ENCODE measurements at places on chromosomes 1 and 21. TPM values are rescaled to one million over a fixed set of nuclear protein-coding genes. Genes with fewer than 3 reads are reported as not detected.

Gene IL20
- not detected for polyA plus RNA-seq

GRCh38 chr1:214247501-214248041, 33.4 kb upstream of the SMYD2 start:
- no peak for DNase-seq

DNA sequence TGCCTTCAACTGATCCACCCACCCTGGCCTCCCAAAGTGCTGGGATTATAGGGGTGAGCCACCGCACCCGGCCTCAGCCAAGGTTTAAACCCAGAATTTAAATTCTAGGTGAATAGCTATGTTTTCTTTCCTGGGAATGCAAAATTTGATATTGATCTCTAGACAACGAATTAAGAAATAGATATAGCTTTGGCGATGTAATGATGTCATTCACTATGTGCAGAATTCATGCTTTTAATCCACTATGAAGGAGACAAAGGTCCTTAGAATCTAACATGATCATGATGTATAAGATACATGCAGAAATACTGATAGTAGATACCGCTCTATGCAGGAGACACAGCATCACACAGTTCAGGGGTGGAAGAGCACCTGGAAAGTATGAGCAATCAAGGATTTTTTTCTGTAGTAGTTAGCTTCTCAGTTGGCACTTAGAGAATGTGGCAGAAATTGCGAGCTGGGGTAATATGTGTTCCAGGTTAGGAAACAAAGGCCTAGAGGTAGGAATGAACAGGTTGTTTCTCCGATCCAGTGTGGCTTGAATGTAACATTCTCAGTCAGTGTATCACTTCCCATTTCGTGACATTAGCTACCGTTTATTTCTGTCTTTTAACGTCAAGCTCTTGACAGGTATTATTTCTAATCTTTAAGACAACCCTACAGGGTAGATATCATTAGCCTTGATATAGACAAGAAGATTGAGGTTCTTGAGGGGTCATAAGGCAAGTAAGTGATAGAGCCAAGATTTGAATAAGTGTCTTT, 3.0 kb upstream of the CEP350 start:
- no peak for DNase-seq

DNA sequence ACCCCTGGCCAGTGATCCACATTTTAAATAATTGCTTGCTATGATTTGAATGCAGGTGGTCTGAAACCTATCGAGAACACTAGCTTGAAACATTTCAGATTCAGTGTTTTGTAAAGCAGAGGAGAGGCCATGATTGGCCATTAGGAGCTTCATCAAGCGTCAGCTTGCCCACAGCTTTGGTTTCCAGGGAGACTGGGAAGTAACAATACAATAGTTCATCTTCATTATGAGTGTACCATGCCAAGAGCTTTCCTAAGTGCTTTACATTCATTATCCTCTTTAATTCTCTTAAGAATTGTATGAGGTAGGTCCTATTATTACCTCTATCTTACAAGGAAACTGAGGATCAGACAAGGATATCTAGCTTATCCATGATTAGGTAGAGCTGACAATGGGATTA, 27.7 kb upstream of the ATP5PO start:
- DNase-seq = no peak

DNA sequence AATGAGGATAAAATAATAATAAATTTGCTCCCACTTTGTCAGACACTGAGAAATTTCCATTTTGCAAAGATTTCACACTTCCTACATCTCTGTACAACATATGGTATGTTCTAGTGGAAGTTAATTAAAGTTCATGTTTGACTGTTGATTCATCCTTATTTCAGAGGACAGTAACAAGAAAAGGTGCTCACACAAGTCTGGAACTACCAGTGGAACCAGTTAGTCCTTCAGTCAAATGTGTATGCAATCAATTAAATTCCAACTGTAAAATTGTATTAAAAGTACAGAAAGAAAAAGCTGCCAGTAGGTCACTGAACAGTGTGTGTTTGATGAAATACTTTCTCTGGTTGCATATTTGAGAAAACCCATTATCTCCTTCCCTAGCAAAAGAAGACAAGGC, 496.0 kb upstream of the PKN2 start:
- no peak for DNase-seq

Measured in left renal cortex interstitium (tissue), 4 donors.